ENCODE measurements at places on chromosomes 2 and 18.

- no peak for DNase-seq
Measured at GRCh38 chr2:239828192-239828972, 196.8 kb downstream of the NDUFA10 start.

DNA sequence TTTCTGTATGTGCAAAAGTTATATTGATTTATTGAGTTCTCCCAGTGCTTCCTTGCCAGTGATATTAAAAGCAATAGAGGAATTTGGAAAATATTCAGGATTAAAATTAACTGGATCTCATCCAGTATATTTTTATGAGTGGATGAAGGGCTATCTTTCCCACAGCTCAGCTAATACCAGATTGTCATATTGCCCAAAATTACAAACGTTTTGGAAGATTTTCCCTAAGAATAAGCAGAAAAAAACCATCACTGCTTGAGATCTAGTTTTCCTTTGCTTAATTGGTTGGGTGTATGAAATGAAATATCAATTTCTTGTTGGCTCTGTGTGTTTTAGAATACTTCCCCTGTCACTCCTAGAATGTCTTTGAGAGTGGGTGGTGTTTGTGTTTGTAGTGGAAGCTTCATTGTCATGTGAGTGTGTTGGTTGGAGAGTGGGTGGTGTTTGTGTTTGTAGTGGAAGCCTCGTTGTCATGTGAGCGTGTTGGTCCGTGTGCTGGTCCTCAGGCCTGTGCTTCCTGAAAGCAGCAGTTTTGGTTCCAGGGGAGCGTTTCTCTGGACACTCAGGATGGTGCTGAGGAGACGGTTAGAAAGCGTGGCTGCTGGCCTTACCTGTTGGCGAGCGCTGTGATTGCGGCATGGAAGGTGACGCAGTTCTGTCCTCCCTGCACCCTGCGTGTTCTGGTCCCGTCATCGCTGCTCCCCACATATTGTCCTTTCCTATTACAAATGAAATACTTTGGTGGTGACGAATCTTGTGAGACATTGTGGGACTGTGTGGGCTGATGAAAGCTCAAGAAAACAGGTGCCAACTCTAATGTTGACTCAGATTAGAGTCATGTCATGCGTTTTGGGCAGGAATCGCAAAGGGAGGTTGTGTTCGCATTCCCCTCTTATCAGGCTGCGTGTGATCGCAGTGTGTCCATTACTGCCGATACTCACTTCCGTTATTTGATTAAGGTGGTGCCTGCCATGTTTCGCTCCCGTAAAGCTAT, 12.4 kb downstream of the ASB1 start:
- peak; percentile 83 for DNase-seq

GRCh38 chr2:164797627-164798026, 44.0 kb downstream of the COBLL1 start:
- no peak for DNase-seq

GRCh38 chr2:180495606-180496005, 484.8 kb upstream of the UBE2E3 start:
- peak; percentile 28 for DNase-seq

- peak; percentile 54 for DNase-seq
Measured at GRCh38 chr2:19933351-19933981, 31.7 kb upstream of the TTC32 start.

GRCh38 chr18:70256184-70256583, 32.7 kb upstream of the SOCS6 start:
- no peak for DNase-seq

GRCh38 chr18:7878265-7879211, 311.4 kb downstream of the PTPRM start:
- DNase-seq, result no peak

DNA sequence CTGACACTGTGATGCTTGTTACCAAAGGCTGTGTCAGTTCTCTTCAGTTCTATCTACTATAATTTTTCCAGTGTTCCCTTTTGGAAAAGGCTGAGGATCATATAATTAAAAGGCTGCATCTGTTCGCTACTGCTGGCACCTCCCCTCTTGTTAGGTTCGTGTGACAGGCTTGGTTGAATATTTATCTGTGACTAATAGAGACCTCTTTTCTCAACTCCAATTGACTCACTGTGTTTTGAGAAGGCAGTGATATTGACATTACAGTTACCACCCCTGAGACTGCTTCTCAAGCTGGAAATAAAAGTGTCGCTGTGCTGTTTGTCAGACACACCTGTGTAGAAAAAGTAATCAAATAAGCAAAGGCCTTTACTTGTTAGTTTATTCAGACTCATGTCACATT, 205.5 kb upstream of the KCNH7 start:
- DNase-seq, result no peak

GRCh38 chr2:62492048-62492447, 13.9 kb downstream of the TMEM17 start:
- DNase-seq, result no peak

DNA sequence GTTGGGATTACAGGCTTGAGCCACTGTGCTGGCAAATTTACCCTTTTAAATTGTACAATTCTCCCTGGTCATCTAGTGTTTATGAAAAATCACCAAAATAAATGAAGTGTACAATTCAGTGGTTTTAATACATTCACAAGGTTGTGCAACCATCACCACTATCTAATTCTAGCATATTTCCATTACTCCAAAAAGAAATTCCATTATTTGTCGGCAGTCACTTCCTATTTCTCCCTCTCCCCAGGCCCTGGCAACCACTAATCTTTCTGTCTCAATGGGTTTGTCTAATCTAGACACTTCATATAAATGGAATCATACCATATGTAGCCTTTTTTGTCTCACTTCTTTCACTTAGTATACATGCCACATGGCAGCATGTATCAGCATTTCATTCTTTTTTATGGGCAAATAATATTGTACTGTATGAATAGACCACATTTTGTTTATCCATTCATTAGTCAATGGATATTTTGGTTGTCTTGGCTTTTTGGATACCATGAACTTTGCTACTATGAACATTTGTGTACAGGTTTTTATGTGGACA, 12.6 kb upstream of the POLE4 start:
- DNase-seq, result no peak

- no peak for DNase-seq
Measured at GRCh38 chr2:240591784-240592183, 5.2 kb downstream of the CAPN10 start.

DNA sequence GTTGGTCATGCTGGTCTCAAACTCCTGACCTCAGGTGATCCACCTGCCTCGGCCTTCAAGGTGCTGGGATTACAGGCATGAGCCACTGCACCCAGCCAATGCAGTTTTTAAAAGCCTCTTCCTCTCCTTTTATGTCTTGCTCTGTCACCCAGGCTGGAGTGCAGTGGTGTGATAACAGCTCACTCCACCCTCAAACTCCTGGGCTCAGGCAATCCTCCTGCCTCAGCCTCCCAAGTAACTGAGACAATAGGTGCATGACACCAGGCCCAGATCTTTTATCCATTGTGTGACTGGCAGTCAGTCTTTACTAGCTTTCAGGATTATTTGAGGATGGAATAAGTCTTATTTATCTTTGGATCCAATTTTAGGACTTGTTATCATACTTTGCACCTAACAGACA, 13.2 kb downstream of the KCTD18 start:
- no peak for DNase-seq

DNA sequence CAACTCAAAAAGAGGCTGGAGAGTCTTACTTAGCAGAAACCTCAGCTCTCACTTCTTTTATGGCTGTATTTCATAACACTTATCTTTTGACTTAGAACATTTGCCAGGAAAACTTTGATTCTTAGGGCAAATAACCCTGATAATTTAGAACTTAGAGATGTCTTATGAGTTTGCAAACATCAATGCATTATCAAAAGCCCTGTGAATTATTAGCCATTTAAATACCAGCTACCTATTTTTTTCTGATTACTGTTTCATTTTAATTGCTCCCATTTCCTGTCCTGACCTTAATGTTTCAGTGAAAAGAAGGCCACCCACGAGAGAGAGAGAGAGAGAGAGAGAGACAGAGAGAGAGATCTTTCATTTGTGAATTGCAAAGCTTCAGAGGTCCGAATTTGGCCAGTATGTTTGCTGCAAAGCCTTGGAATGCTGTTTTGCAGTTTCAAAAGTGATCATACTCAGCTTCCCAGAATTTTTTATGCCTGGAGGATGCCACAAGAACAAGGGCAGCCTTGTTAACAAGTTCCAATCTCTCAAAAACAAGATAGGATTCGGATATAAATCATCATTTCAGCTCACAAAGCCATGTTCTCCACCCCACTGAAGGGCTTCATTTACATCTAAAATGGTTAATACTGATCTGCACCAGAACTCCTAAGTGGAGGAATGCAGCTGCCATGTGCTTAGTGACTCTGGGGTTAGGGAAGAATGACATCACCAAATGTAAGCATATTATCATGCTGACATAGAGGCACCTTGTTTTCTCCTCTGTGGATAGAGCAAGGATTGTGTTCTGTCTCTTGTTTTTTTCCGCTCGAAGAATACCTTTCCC, 478.2 kb downstream of the ARHGAP15 start:
- DNase-seq, result no peak

GRCh38 chr2:64937687-64938491, 51.3 kb upstream of the SLC1A4 start:
- no peak for DNase-seq

DNA sequence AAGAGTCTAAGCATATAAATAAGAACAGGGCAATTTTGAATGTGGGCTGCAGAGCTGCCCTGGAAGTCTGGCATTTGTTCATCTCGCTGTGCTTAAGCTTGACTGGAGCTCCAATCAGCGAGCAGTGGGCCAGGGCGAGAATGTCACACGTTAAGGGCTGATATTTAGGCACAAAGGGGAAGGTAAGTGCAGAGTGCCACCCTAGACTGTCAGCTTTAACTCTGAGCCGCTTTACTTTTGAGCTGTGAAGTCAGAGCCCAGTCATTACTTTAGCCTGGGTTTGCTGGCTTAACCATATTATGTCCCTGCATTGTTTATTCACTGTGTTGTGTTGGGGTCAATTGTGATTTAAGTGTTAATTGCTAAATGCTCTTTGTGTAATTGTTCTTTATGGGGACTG, 236.1 kb upstream of the SIX3 start:
- no peak for DNase-seq

DNA sequence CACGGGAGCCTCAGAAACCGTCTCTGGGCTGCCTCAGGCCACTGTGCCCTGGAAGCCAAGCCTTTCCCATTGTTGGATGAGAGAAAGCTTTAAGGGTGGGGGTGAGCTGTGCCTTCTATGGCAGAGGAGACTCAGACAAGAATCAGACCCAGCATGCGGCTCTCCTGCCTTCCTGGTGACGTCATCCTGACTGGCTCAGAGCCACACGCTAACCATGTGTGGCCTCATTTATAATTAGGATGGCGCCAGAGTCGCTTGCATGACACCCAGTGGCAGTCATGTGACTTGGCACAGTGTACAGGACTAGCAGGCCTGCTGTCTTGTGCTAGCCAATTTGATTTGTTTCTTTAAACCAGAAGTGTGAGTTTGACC, 99.1 kb downstream of the SH3BP4 start:
- DNase-seq, result peak; percentile 70

GRCh38 chr2:2146969-2147900, 183.8 kb downstream of the MYT1L start:
- no peak for DNase-seq

- peak; percentile 49 for DNase-seq
Measured at GRCh38 chr2:26469092-26469710, 8.7 kb downstream of the OTOF start.

DNA sequence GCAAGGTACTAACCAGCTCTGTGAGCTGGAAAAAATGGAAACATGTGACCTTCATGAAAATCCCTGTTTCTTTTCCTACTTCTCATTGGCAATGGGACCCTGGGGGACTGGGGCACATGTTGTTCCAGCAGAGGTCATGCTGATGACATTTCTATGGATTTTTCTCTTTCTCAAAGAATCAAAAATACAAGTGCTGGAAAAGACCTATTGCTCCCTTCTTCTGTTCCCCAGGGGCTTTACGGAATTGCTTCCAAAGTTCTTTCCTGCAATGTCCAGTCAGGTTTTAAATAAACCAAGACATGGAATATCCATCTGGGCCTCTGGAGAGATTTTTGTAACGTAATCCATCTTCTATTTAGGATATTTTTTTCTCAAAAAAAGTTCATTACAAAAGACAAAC, 1006.1 kb upstream of the CELF4 start:
- DNase-seq, result no peak

DNA sequence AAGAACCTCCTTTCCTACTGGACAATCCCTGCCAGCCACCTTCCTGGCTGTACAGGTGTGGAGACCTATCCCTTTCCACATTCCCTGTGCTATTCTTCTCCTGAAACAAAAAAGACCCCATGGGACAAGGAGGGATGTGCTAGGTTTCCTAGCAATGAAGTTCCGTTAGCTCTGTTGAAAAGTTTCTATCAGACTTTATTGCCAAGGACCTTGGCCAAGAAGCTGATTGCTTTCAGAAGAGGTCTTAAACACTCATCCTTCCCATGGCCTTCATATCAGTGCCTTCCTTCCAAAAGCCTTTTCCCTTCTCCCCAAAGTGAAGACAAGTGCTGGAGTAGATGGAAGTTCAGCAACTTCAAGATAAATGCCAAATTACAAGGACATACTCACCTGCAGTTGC, 194.8 kb downstream of the AGPS start:
- DNase-seq, result no peak

DNA sequence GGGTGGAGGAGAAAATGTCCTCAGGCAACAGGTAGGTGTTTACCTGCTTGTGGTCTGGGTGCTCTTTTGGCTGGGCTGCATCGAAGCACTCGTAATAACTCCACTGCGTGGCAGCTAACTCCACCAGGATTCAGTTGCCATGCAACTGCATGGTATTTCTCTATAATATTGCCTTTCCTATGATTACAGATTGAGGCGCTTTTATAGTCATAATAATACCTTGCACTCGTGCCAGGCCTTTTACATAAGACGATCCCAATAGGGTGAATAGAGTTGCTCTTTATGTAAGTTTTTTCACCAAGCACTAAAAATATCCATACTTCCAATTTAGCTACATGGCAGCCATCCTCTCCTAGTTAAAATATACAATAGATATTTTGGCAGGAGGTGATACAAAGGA, 19.7 kb upstream of the NYAP2 start:
- DNase-seq, result no peak

- DNase-seq, result peak; percentile 89
Measured at GRCh38 chr2:222982010-222982908, 69.7 kb upstream of the KCNE4 start.

DNA sequence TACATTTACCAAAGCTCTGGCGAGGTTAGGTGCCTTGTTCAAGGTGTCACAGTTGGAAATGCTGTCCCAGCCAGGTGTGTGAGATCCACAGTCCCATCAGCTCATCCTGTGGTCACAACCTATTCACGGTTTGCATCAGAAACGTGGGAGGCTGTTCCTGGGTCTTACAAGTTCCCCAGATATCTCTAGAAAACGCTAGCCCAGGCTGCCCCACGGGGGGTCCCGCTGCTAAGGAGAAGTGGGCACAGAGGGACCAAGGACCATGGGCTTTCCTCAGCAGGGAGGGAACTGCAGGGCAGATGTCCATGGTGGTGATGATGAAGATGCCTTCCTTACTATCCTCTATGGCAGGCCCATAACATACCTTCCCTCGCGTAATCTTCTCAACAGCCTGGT, 649 bp downstream of the FECH start:
- DNase-seq, result no peak

DNA sequence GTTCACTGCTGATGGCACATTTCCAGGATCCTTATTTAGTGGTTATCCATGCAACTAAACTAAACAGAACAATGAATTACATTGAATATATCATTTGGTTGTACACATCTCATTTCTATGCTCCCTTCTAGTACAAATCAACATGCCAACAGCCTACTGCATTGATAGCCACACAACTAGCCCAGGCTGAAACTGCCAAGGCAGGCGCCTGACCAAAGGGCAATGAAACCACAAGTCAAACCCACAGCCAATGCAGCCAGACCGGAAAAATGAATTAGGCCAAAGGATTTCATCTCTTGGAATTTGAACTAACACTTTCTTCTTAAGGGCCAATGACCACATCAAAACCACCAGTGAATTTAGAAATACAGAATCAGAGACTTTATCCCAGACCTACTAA, 196.4 kb downstream of the NOL4 start:
- no peak for DNase-seq

GRCh38 chr2:85777441-85777861, 23.7 kb downstream of the ATOH8 start:
- no peak for DNase-seq
